ENCODE measurements at places on chromosomes 6 and 20.
A peak's percentile ranks its signal among the peaks of the same experiment; 100 is the strongest.

- no peak for DNase-seq
Measured at GRCh38 chr6:89351671-89352277, 748 bp downstream of the UBE2J1 start.

- DNase-seq = no peak
Measured at GRCh38 chr6:70547313-70547712, 19.4 kb upstream of the SDHAF4 start.

GRCh38 chr6:190596-191395 is 101.5 kb upstream of the DUSP22 start:
- DNase-seq = no peak

- no peak for DNase-seq
Measured at GRCh38 chr20:15794409-15794808, 778.8 kb downstream of the KIF16B start.

DNA sequence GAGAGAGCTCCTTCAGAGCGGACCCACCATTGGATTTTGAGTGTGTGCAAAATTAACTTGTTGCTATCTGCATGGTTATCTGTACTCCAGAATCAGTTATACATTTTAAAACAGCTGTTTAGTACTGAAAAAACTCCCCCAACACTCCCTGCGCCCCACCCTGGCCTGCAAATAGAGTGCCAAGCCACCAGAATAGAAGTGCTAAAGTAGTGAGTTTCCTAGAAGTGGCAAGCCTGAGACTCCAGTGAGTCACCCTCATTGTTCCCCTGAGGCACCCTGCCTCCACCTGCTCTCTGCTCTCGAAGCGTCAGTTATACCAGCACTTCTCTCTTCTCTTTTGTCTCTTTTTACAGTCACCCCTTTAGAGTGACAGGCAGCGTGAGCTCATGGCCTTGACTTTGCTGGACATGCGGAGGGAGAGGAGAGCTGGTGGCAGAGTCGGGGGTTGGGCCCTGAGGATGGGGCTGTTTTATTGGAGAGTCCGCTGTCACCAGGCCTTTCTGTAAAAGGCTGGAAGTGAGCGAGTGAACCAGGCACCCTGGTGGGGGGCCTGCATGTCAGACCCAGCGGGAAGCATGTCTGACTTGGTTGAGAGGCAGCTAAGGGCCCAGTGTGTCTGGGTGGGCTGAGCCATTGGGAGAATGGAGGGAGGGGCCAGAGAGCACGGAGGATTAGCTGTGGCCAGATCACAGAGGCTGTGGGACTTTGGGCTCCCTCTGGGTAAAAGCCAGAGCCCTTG is 10.4 kb downstream of the IGF2R start:
- DNase-seq = peak; percentile 60

DNA sequence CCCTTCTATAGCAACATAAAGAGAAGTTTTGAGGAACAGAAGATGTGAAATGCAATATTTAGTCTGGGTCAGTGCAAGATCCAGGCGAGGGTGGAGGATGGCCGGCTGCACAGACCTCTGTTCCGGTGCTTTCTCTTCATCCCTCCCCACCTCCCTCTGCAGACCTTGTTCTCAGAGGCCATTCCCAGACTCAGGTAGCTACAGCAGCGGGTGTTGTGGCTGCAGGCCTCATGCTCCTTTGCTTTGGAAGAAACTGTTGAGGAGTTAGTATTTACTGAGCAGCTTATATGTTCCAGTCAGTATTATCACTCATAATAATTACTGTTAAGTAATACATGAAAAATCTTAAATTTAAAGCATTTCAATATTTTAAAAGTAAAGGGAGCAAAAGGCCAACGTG is 1.7 kb downstream of the BTN3A3 start:
- DNase-seq = no peak

- DNase-seq = no peak
Measured at GRCh38 chr6:3711776-3712175, 39.7 kb downstream of the PXDC1 start.

DNA sequence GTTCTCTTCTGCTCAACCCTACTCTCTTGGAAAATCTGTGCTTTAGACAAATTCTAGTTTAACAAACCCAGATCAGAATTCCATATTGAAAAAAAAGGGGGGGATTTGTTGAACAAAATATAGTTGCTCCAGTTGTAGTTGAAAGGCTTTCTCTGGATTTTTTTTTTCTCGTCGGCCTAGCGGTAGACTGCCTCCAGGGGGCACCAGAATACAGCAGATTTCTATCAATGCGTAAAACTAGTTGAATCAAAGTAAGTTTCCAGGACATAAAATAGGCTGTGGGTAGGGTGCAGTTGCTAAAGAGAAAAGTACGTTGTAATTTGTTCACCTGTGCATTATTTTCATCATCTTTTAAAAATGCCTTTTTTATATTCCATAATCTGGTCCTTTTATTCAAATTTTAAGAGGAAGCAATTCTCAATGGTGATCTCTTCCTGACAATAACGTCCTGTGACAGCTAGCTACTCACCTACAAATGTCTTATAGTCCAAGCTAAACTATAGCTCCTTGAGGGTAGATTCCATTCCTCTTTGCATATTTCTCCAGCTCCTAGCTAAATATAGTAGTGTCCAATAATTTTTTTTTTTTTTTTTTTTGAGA is 105.4 kb downstream of the PERP start:
- DNase-seq = peak; percentile 30

DNA sequence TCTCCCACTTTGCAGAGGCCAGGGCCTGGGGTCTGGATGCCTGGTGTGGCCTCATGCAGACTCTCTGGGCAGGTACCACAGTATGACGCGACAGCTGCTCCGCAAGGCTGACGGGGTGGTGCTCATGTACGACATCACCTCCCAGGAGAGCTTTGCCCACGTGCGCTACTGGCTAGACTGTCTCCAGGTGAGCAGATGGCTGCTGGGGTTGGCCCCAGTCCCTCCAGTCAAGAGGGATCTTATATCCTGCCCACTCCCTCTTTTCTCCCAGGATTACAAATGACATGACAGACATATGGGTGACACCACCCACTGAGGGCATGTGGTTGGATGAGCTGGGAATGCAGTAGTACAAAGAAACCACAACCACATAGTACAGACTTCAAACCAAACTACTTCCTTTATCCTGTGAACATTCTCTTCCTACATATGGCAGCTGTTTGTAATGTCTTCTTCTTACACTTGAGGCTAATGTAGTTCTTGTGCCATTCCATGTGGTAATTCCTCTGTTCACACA is 29.9 kb downstream of the RAB44 start:
- no peak for DNase-seq

DNA sequence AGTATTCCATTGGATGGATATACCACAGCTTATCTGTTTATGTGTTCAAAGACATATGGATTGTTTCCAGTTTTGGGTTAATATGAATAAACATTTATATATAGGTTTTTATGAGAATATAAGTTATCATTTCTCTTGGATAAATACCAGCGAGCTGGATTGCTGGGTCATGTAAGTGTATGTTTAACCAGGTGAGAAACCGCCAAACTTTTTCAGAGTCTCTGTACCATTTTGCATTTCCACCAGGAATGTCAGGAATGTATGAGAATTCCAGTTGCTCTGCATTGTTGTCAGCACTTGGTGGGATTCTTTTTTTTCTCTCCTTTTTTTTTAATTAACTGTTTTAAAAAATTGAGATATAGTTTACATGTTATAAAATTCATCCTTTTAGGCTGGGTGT is 52.1 kb downstream of the PHF20 start:
- no peak for DNase-seq

- no peak for DNase-seq
Measured at GRCh38 chr6:26611599-26611998, 14.8 kb downstream of the ABT1 start.

GRCh38 chr20:24643731-24644626 is 174.6 kb downstream of the SYNDIG1 start:
- no peak for DNase-seq

- DNase-seq = no peak
Measured at GRCh38 chr20:25720285-25720684, 23.6 kb upstream of the ZNF337 start.

DNA sequence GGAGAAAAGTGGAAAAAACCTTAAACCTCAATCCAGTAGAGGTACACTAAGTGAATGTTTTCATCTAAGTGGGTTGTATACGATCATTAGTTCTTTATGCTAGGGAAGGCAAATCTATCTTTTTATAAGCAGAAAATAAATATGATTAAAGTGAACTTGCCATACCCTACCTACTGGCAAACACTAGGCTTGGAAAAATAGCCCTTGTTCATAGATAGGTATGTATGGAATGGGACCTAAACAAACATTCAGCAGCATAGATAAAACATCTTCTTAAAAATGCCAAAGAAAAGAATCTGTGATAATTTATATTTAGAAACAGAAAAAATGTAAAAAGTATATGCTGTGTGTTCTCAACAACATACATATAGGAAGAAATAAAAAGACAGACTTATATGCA is 18.8 kb downstream of the REV3L start:
- no peak for DNase-seq

- no peak for DNase-seq
Measured at GRCh38 chr6:145491126-145491525, 244.2 kb downstream of the EPM2A start.

- no peak for DNase-seq
Measured at GRCh38 chr6:94175465-94175864, 756.1 kb upstream of the EPHA7 start.

DNA sequence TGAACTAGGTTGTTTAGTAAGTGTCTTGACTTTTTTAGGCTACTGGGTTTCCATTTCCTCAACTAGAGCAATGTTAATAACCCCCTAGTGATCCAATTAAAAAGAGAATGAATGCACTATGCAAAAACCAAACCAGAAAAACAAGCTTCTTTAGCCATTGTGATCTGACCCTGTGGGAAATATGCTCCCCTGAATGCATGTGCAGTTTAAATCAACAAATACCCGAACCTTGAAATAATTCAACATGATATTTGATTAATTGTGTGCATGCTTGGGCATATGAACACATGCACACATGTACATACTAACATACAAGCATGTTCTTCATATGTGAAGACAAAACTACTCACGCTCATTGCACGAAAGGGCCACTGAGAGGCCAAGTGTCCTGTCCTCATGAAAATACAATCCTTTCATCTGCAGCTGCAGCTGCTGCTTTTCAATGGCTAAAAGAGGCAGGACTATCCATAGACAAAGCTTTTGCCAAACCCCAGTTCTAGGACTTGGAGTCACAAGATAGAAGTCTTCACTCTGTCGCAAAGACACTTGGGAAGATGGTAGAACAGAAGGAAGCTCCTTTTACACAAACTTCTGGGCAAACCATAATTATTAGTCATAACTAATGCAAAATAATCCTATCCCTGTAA is 207.1 kb upstream of the POU3F2 start:
- no peak for DNase-seq

DNA sequence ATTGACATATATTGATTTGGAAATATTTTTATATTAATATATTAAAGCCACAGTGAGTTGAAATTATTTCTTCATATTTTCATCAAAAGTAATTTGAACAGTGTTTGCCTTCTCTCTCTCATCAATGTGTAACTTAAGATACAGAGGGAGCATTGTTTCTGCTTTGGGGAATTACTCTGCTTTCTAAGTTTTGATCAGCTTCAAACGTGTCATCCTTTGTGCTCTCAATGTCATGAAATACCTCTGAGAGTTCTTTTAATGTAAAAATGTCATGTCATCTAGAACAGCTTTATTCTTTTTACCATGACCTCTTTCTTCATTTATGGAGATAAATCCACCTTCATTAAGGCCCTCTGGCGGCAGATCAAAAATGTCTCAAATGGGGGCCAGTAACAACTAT is 259.4 kb upstream of the STXBP5 start:
- no peak for DNase-seq
